Nasal cavity respiratory epithelium epithelial cell of viscerocranial mucosa (primary cell): ENCODE measurements at places on chromosomes 4 and X. TPM values are rescaled to one million over a fixed set of nuclear protein-coding genes. Genes with fewer than 3 reads are reported as not detected.

Gene TNIP3
- total RNA-seq, result 0.14 TPM in 1 of 2 replicates, not detected in the other

Gene CXorf58
- total RNA-seq, result under 0.01 and 0.07 TPM in 2 replicates

Gene DEFB131A
- not detected in 2 replicates for total RNA-seq

Gene MAP7D2
- total RNA-seq, result 0.64 and 0.68 TPM in 2 replicates

Gene MAD2L1
- total RNA-seq, result 1.2 and 2.4 TPM in 2 replicates

Gene REST
- 24.6 and 47.8 TPM in 2 replicates for total RNA-seq

Gene ADRA2C
- 0.34 and 0.93 TPM in 2 replicates for total RNA-seq

Gene CENPI
- total RNA-seq, result 1.1 and 1.7 TPM in 2 replicates

Gene CLCN4
- total RNA-seq, result 1.4 and 9.3 TPM in 2 replicates

Gene KANTR
- 3.8 and 10.0 TPM in 2 replicates for total RNA-seq

Gene UCHL1
- 10.1 and 23.9 TPM in 2 replicates for total RNA-seq

Gene LRIT3
- total RNA-seq, result under 0.01 TPM in 2 replicates

Gene GUCY1A1
- total RNA-seq, result 1.4 and 1.8 TPM in 2 replicates

Gene KLKB1
- total RNA-seq, result not detected in 2 replicates

Gene GPR34
- not detected in 2 replicates for total RNA-seq

Gene GLRA2
- total RNA-seq, result not detected in 2 replicates

Gene BRS3
- total RNA-seq, result not detected in 2 replicates

Gene DCK
- total RNA-seq, result 15.4 and 19.5 TPM in 2 replicates

Gene MAGEB2
- not detected in 2 replicates for total RNA-seq

Gene YTHDC1
- total RNA-seq, result 62.0 and 70.4 TPM in 2 replicates

Gene GYPA
- total RNA-seq, result not detected in 2 replicates
